ENCODE measurements at places on chromosomes 5 and 9. TPM values are rescaled to one million over a fixed set of nuclear protein-coding genes. Genes with fewer than 3 reads are reported as not detected.

DNA sequence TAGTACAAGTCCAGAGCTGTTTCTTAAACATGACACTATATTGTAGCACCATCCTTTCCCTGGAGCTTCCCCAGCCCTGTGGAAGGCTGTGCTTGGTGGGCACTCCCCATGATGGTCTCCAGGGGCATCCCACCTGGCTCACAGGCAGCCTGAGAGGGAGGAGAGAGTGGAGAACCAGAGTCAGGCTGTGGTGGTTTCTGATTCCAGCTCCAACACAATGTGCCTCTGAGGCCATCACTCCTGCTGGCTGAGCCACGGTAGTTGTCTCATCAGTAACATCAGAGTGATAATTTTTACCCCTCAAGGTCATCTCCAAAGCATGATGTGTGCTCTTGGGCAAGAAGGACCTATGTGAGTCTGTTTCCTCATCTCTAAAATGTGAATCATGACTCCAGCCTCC is 398.0 kb downstream of the CDK5RAP2 start:
- H3K27ac ChIP-seq = no peak overlapping the region
- H3K4me1 ChIP-seq = no peaks in the 10 kb centered on the region
- no peak for DNase-seq
- no peaks in the 10 kb centered on the region for H3K27me3 ChIP-seq
- no peaks in the 10 kb centered on the region for H3K36me3 ChIP-seq
- no peak overlapping the region for H3K4me3 ChIP-seq

DNA sequence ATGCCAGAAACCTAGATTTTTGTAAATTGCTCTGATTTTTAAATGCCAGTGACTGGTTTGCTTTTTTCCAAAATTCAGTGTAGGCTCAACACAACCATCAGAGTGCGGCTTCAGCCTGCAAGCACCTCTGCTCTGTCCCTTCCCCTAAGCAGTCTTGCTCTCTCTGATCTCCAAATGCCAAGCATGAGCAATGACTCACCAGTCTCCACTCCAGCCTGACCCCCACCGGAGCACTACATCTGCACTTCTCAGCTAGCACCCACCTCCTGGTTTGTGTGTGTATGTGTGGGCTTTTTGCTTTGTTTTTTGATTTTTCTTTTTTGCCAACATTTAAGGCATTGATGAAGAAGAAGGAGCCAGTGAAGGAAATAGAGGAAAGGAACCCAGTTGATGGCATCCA is 61.4 kb upstream of the ADRA1B start:
- H3K27me3 ChIP-seq = no peaks in the 10 kb centered on the region
- H3K36me3 ChIP-seq = no peaks in the 10 kb centered on the region
- no peak for DNase-seq

DNA sequence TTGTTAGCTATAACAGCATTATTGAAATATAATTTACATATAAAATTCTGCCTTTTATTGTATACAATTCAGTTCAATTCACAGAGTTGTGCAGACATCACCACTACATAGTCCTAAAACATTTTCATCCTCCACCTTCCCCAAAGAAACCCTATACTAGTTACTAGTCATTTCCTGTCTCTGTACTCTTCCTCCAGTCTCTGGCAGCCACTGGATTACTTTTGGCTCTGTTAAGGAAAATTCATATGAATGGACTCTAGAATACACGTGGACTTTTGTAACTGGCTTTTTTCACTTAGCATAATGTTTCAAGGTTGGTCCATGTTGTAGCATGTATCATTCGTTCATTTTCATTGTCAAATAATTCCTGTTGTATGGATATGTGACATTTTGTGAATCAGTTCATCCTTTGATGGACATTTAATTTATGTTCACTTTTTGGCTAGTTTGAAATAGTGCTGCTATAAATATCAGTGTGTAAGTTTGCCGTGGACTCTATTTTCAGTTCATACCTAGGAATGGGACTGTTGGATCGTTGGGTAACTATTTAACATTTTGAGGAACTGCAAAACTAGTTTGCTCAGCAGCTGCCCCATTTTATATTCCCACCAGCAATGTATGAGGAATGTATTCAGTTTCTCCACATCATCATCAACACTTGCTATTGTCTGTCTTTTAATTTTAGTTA is 9.7 kb downstream of the ICE1 start:
- H3K27me3 ChIP-seq = no peaks in the 10 kb centered on the region
- H3K36me3 ChIP-seq = no peaks in the 10 kb centered on the region
- no peaks in the 10 kb centered on the region for H3K4me1 ChIP-seq
- no peak overlapping the region for H3K4me3 ChIP-seq
- DNase-seq = no peak

DNA sequence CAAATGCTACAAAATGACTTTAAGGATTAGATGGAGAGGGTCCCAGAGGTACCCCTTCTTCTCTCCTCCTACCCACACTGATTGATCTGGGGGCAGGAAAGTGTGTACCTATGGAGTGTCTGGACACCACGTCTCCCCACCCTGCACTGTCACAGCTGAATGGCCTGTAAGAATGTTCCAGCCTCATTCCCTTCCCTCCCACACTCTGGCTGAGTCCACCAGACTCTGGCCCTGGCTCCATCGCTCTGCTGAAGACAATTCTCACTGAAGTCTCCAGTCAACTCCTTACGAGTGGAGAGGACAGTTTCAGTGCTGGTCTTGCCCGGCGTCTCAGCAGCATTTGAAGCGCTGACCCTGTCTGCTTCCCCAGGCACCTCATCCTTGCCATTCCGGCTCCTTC is 105.8 kb downstream of the TTLL11 start:
- H3K27me3 ChIP-seq = no peaks in the 10 kb centered on the region
- no peak for DNase-seq
- no peak overlapping the region for H3K27ac ChIP-seq
- peaks cover 12% of the 10 kb centered on the region for H3K36me3 ChIP-seq
- no peak overlapping the region for H3K4me3 ChIP-seq
- no peaks in the 10 kb centered on the region for H3K4me1 ChIP-seq

GRCh38 chr9:4309806-4310205 is 9.9 kb upstream of the GLIS3 start:
- H3K36me3 ChIP-seq = no peaks in the 10 kb centered on the region
- no peak for DNase-seq
- no peaks in the 10 kb centered on the region for H3K4me1 ChIP-seq
- no peak overlapping the region for H3K4me3 ChIP-seq
- H3K27ac ChIP-seq = no peak overlapping the region

DNA sequence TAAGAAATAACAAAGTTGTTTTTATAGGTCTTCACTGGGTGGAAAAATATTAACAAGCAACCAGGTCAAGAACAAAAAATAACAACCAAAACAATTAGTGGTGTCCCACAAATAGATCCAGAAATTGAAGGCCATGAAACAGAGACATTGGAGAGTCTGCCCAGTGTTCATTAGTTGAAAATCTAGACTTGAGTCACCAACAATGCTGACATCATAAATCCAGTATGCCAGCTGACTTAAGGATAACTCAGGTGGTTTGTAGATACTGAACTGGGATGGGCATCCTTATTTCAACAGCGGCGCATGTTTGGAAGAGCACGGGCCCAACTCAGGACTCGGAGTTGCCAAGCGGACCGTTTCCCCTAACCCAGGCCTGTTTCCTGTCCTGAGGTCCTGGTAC is 80.7 kb upstream of the TNFAIP8 start:
- no peaks in the 10 kb centered on the region for H3K27me3 ChIP-seq
- no peaks in the 10 kb centered on the region for H3K4me1 ChIP-seq
- H3K36me3 ChIP-seq = no peaks in the 10 kb centered on the region
- H3K4me3 ChIP-seq = no peak overlapping the region

GRCh38 chr5:2207416-2208238 is 324.9 kb upstream of the IRX4 start:
- H3K27me3 ChIP-seq = no peaks in the 10 kb centered on the region
- H3K4me1 ChIP-seq = no peaks in the 10 kb centered on the region
- H3K36me3 ChIP-seq = no peaks in the 10 kb centered on the region
- H3K27ac ChIP-seq = no peak overlapping the region
- no peak overlapping the region for H3K4me3 ChIP-seq

DNA sequence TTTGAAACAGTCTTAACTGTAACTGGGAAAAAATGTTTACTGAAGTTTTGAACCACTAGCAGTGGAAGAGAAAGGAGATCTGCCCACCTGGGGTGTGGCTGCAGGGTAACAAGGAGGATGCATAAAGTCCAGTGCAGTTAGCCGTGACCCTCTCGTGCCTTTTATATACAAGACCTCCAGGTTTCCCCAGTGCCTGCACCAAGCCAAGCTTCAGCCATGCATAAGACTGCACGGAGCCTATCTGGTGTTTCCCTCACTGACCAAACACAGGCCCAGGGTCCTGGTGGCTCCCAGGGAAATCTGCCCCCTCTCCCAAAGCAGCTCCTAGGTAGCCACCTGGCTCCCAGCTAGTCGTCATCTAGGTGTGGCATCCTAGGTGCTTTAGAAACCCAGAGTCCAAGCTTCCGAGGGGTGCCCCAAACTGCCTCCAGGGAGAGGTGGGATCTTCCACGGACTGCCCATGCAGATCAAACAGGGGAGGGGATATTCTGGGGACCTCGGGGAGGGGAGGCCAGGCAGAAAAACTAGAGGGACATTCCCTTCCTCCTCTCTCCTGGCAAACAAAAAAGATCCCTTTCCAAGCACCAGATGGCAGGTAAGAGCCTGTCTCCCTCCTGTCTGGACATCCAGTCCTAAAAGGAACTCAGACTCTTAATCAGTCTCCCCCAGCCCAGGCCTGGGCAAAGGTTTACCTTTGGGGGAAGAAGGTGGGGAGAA is 2.7 kb downstream of the SHB start:
- H3K27me3 ChIP-seq = no peaks in the 10 kb centered on the region
- peak overlapping the region; percentile 93 for H3K27ac ChIP-seq
- no peaks in the 10 kb centered on the region for H3K36me3 ChIP-seq
- DNase-seq = peak; percentile 60

DNA sequence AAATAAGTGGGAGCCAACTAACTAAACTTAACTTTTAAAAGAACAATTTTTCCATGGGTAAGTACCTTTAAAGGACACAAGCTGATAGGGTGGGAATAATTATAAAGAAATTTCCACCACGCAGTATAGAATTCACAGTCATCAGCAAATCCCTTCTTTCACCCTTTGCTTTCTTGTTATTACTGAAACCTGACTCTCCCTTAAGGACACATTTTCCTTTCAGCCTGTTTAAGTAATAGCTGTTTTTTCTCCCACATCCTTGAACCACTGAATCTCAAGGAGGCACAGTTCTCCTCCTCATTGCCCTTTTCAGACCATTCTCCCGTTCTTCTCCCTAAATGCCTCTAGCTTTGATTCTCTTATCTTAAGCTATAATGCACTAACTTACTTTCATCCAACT is 6.3 kb downstream of the C5orf15 start:
- no peak for DNase-seq
- H3K4me3 ChIP-seq = no peak overlapping the region

RAD23B gene
- total RNA-seq = 70.3 TPM

DNA sequence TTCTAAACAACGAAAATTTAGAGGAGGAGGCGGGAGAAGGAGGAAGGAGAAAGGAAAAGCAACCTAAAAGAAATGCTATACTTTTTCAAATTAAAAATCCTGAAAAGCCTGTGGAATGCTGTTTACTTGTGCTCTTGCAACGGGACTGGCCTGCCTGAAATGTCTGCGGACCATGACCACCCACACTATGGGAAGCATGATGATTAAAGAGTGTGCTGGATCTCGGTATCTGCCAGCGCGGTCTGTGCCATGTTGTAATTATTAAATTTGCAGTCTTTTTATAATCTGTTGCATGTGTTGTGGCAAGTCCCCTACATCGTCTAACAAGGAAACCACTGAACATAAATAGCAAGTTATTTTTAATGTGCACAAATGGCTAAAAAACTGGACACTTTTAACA is 111.4 kb downstream of the FANCC start:
- no peak overlapping the region for H3K27ac ChIP-seq
- H3K4me1 ChIP-seq = no peaks in the 10 kb centered on the region
- H3K36me3 ChIP-seq = no peaks in the 10 kb centered on the region
- H3K27me3 ChIP-seq = no peaks in the 10 kb centered on the region
- DNase-seq = no peak

DNA sequence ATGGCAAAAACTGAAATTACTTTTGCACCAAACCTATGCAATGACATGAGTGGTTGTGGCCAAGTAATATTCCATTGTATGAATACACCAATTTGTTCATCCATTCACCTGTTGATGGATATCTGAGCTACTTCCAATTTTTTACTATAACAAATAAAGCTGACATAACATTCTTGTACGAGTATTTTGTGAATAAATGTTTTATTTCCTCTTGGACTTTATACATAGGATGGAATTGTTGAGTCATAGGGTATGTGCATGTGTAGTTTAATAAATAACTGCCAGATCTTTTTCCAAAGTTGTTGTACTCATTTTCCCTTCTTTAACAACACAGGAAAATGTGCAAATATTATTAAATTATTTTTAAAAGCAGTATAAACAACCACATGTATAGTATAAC is 146.1 kb upstream of the ZNF462 start:
- no peaks in the 10 kb centered on the region for H3K27me3 ChIP-seq
- H3K4me3 ChIP-seq = no peak overlapping the region
- H3K4me1 ChIP-seq = no peaks in the 10 kb centered on the region
- no peak for DNase-seq
- H3K36me3 ChIP-seq = no peaks in the 10 kb centered on the region

SLCO6A1 gene
- not detected for total RNA-seq

- no peaks in the 10 kb centered on the region for H3K36me3 ChIP-seq
- peaks cover 27% of the 10 kb centered on the region for H3K27me3 ChIP-seq
- DNase-seq = no peak
- H3K4me1 ChIP-seq = no peaks in the 10 kb centered on the region
Observed at GRCh38 chr9:133238851-133239532, 29.9 kb upstream of the OBP2B start.

GRCh38 chr9:13705918-13706317 is 426.4 kb upstream of the MPDZ start:
- no peaks in the 10 kb centered on the region for H3K4me1 ChIP-seq
- no peaks in the 10 kb centered on the region for H3K36me3 ChIP-seq
- peak overlapping the region; percentile 34 for H3K27ac ChIP-seq

DNA sequence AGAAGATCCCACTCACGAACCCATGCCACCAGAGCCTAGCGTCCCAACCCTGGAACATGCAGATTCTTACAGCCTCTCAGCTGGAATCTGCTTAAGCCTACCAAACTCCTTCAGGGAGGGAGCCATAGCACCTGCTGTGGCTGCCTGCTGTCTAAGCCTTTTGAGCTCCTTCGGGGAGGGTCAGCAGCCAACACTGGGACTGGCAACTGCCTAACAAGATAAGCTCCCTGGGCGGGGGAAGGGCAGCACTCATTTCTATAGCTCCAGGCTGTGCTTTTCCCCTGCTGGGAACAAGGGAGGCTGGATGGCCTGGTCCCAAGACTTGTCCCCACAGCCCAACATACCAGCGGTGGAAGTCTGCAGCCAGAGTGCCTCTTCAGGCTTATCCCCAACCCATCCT is 199.1 kb upstream of the OR13F1 start:
- H3K27ac ChIP-seq = no peak overlapping the region
- H3K27me3 ChIP-seq = no peaks in the 10 kb centered on the region
- DNase-seq = no peak
- H3K36me3 ChIP-seq = no peaks in the 10 kb centered on the region

GRCh38 chr5:79172269-79172668 is 60.7 kb downstream of the BHMT start:
- no peaks in the 10 kb centered on the region for H3K36me3 ChIP-seq
- H3K4me3 ChIP-seq = no peak overlapping the region
- H3K27me3 ChIP-seq = no peaks in the 10 kb centered on the region
- H3K4me1 ChIP-seq = no peaks in the 10 kb centered on the region
- no peak for DNase-seq
- H3K27ac ChIP-seq = peak overlapping the region; percentile 51

CRHBP gene
- not detected for total RNA-seq

CMYA5 gene
- 21.0 TPM for total RNA-seq

All from sigmoid colon (tissue), 7 donors.